ENCODE measurements at places on chromosomes 16 and 17.

DNA sequence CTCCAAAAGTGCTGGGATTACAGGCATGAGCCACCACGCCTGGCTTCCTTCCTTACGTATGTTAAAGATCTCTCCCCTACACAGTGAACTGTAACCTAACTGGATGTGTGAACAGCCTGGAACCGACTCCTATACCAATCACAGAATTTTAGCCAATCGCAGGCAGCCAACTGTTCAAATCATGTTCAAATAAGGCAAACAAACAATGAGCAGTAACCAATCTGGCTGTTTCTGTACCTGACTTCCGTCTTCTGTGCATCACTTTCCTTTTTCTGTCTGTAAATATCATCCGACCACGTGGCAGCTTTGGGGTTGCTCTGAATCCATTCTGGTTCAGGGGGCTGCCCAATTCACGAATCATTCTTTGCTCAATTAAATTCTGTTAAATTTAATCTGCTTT is 27.5 kb downstream of the TEKT5 start:
- DNase-seq, result no peak

GRCh38 chr16:3264137-3265036 is 8.0 kb upstream of the MEFV start:
- peak; percentile 99 for DNase-seq

GRCh38 chr17:9291912-9292560 is 270.7 kb downstream of the NTN1 start:
- no peak for DNase-seq

DNA sequence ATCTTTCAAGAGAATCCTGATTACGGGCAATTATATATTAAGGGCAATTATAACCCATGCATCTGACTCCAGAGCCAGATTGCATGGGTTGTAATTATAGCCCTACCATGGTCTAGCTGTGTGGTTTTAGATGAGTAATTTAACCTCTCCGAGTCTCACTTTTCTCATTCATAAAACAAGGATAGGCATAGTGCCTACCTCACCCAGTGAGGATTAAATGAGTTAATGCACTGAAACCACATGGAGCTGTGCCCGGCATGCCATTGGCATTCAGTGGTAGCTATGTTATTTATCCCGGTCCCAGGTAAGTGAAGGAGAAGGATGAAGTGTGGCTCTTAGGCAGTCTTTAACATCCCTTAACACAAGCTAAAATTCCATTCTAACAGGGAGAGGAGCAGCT is 6.3 kb downstream of the SNX20 start:
- peak; percentile 63 for DNase-seq

Data from NCI-H69 (cell line).